ENCODE measurements at places on chromosomes 7 and 10.

DNA sequence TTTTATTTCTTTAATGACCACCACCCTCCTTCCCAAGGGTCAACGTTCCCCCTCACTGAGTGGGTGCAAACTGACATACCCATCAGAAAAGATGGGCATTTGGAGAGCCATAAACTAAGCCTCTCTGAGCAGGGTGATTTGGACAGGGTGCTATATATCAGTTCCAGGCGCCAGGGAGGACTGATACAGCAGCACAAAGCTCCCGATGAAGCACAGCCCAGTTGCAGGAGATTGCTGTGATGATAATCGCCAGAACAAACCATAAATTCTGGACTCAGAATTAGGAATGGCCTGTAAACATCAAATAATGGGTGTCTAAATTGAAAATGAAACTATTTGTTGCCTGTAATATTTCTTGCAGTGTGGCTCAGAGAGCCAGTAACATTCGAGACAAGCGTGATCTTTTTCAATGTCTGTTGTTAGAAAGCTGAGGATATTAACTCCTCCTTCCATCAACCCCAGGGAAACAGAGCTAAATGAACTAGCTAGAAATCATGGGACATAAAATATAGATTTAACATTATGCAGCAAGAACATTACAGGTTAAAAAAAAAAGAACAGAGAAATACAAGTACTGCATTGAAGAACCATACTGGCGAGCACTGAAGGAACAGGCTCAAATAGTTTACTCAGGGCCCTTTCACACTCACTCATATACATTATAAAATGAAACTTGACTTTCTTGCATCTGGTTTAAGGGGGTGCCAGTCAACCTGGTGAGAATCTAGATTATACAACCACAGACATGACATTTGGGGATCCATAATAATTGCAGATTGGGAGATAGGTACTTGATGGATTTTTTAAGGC is 137.5 kb upstream of the LRRTM3 start:
- no peak for DNase-seq

GRCh38 chr7:141679014-141679413 is 23.0 kb downstream of the DENND11 start:
- no peak for DNase-seq

DNA sequence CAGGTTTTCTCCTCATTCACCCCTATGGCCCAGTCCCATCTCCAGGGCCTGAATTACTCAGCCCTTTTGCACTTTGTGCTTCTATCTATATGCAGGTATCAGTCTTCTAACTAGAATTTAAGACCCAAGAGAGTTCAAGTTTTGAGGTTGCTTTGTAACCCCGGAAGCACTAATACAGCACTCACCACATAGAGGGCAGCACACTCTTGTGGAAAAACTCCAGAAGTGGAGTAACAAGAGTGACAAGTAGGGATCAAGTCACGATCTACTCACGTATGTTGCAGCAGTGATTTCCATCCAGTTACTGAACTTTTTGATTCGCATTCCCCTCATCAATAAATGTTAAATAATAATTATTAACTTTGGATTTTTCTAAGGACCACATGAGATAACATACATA is 151.0 kb downstream of the CHCHD3 start:
- DNase-seq: no peak

GRCh38 chr7:73999664-74000435 is 28.1 kb upstream of the ELN start:
- no peak for DNase-seq

GRCh38 chr10:33106767-33107166 is 148.7 kb upstream of the ITGB1 start:
- DNase-seq: no peak

GRCh38 chr10:99758211-99758891 is 24.1 kb upstream of the ABCC2 start:
- DNase-seq: no peak

DNA sequence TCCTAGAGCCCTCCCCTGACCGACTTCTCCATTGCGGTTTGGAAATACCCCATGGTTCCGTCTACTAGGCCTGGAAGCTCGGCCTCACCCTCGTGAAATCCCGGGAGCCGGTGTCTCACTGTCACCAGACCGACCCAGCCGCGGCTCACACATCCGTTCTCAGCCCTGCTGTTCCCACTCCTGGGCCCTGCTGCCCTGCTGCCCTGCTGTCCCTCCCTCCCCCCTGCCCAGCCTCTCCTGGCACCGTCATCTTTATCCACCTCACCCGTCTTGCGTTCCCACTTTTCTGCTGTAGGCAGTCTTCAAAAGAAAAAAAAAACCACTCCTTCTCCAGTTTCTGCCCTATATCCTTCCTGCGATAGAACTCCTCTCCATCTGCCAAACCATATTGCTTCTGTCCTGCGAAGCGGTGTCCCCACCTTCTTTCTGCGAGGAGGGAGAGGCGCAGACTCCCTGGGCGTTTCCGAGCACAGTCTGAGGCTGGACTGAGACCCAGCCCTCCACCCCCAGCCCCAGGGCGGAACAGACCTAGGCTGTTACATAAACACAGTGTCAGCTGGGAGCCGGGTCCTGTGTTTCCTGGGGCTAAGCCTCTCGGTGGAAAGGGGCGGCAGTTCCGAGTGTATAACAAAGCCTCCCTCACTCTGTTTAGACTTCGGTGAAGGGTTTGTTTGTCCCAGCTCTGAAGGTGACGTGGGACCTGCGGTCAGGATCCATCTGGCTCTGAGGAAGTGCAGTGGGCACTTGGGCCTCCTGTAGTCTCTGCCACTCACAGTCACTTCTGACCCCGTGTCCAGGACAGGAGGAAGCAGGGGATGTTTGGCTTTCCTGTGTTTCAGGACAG is 2.8 kb downstream of the AGAP3 start:
- no peak for DNase-seq

- DNase-seq: no peak
Measured at GRCh38 chr7:17746020-17746530, 194.2 kb downstream of the SNX13 start.

Data from NCI-H1092 (cell line).